RWPE2 (cell line): ENCODE measurements at places on chromosomes 13 and 19.
A peak's percentile ranks its signal among the peaks of the same experiment; 100 is the strongest.

DNA sequence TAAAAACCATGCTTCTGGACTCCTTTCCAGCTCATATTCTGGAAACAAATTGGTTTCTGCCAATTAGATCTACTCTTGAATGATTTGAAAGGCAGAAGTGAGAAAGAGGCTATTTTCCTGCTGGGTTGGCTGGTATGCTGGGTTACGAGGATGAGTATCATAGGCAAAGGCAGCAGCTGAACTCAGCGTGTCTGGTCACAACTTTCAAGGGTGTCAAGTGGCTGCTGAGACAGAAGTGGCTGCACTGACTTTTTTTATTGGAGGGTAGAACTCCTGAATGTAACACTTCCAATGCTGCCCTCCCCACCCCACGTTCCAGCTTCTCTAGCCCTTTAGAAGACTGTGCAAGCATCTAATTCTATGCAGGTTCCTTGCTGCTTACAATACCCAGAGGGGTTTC, 8.3 kb upstream of the DZIP1 start:
- no peak for DNase-seq

DNA sequence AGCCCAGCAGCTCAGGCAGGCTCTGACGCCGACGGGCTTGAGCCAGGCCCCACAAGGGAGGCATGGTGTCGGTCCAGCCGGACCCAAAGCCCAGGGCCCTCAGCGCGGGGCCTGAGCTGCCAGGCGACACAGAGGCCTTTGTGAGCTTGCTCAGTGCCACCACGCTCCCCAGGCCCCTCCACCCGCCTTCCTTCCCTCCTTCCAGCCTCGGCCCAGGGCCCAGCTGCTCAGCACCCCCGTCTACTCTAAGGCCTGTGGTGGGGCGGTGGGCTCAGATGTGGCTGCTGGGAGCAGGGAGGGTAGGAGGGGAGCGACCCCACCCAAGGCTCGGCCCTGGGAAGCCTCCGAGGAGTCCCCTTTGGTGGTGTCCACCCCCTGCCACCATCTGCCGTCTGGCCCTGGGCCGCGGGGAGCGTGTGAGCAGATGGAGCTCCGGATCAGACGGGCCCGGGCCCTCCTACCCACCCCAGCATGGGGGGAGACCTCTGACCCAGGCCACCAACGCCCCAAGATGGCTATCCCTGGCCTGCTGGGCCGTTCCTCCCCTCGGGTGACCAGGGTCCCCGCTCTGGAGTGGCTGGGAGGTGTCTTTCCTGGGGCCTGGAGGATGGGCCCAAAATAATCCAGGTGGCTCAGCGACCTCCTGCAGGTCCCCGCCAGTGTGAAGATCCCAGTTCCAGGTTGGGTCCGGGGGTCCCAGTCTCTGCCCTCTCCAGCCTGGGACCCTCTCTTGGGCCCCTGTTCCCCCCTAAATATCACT, 7.8 kb downstream of the ZBTB7A start:
- DNase-seq: peak; percentile 61

DNA sequence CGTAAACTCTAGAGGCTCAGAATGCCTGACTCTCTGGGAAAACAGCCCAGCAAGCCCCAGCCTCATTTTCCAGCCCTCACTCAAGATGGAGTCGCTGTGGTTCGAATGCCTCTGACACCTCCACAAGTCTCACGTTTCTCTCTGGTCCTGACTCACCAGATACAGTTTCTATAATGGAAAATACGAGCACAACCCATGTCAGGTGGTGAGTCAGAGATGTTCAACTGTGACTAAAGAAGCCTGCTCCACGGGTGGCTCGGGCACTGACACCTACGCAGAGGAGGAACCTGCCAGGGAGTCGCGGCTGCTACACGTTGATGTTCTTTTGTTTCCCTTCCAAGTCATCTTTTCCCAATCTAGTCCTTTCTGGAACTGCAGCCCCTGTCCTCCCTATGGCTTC, 87.1 kb upstream of the STK24 start:
- DNase-seq: no peak

DNA sequence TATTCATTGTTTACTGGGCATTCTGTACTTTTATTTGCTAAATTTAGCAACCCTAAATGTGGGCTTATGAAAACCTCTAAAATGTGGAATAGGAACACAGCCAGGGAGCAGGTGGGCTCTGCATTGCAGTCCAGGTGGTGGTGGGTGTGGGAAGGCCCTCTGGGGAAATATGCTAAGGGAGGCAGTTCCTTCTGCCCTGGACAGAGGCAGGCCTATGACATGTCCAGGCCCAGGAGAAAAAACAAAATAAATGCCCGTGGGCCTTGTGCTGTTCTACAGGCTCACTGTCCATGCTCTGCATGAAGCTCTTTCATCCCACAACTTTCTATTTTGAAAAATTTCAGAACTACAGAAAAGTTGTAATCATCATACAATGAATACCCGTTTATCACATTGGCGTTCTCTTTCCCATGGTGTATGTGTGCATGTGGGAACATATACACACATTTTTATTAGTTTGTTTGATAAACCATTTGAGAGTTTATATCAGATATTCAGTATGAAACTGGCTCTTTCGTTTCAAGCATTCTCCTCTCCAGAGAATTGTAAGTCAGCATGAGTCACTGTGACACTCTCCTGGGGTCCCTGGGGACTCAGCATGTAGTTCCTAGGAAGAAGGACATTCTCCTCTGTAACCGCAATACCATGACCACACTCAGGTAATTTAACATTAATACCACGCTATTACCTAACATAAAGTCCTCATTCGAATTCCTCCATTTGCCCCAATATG, 505.3 kb downstream of the COG6 start:
- DNase-seq: no peak

GRCh38 chr19:55443824-55444480, 852 bp upstream of the SHISA7 start:
- DNase-seq: no peak

DNA sequence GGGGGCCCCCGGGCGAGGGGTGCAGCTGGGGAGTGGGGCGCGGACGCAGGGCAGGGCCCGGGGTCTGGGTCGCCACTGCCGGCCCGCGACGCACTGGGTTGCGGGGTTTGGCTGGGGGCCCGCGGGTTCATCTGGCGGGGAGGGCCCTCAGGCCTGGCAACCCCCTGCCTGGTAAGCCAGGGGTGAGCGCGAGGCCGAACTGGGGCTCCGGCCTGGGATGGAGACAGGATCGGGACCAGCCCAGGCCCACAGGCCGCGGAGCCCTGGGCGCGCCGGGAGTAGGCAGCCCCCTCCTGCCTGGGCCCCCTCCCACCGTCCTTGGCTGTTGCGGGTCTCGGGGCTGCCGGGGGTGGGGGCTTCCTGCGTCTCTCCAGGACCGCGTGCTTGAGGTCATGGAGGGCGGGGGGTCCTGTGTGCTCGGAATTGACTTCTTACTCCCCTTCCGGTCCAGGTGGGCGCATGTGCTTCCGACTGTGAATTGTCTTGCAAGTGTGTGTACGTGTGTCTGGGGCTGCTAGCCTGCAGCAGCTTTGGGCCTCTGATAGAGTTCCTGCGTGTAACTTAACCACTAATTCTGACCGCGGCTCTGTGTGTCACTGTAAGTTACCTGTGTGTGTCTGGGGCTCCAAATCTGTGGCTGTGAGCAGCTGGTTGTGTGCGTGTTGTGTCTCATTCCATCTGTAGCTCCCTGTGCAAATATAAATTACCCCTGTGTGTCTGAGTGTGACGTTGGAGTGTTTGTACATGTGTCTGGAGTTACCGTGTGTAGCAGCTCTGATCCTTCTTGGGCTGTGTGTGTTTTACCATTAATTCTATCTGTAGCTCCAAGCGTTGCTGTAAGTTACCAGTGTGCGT, 751 bp downstream of the GRAMD1A start:
- DNase-seq: no peak

- DNase-seq: peak; percentile 87
Observed at GRCh38 chr13:41060082-41060723, 1.1 kb upstream of the WBP4 start.

DNA sequence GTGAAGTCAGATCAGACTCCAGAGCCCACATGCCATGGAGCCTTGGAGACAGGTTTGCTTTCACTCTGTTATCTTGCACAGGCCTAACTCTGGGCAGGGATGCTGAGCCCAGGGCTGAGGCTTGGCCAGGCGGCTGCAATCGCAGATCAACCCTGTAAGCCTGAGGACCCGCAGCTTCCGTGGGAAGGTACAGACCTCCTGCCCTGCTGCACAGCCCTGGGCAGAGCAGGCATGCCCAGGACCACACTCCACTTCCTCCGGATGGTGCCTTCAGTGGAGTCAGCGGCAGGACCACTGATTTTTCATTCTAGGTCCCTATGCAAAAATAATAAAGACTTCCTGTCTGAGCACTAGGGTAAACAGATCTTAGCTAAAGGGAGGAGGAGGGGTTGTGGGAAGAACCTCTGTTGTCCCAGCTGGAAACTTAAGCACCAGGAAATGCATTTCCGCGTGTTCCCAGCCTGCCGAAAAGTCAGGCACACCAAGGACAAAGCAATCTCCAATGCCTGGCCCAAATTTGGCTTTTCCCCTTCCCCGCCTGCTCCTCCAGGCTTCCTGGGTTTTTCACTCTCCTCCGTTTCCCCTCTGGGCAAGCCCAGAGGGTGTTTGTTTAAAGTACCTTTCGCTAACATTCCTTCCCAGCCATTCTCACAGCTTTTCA, 87.3 kb downstream of the KCTD15 start:
- no peak for DNase-seq

- no peak for DNase-seq
Observed at GRCh38 chr13:47415048-47415447, 518.2 kb upstream of the HTR2A start.

GRCh38 chr13:40600149-40600751, 66.2 kb downstream of the FOXO1 start:
- DNase-seq: no peak

- DNase-seq: no peak
Observed at GRCh38 chr19:39129116-39129515, 3.5 kb downstream of the PAK4 start.
